ENCODE measurements at places on chromosomes 11 and 22.

- no peak for DNase-seq
Observed at GRCh38 chr11:112013497-112014164, 11.6 kb upstream of the DLAT start.

- DNase-seq: no peak
Observed at GRCh38 chr11:62664405-62665074, 470 bp downstream of the C11orf98 start.

DNA sequence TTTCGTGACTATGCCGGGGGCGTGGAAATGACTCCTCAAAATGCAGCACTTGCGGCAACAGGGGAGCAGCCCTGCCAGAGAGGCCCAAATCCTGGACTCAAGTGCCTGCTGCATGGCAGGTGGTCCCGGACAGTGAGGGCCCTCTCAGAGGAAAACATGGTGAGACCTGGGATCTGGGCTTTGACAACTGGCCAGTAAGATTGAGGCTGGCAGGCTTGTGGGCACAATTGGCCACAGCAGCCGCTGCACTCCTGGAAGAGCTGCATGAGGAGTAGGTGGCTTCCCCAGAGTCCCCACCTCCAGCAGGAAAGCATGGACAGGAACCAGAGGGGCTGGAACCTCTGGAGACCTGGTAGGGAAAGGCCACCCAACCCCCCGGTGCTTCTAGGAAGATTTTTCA, 13.4 kb downstream of the LINC01488 start:
- DNase-seq: no peak

DNA sequence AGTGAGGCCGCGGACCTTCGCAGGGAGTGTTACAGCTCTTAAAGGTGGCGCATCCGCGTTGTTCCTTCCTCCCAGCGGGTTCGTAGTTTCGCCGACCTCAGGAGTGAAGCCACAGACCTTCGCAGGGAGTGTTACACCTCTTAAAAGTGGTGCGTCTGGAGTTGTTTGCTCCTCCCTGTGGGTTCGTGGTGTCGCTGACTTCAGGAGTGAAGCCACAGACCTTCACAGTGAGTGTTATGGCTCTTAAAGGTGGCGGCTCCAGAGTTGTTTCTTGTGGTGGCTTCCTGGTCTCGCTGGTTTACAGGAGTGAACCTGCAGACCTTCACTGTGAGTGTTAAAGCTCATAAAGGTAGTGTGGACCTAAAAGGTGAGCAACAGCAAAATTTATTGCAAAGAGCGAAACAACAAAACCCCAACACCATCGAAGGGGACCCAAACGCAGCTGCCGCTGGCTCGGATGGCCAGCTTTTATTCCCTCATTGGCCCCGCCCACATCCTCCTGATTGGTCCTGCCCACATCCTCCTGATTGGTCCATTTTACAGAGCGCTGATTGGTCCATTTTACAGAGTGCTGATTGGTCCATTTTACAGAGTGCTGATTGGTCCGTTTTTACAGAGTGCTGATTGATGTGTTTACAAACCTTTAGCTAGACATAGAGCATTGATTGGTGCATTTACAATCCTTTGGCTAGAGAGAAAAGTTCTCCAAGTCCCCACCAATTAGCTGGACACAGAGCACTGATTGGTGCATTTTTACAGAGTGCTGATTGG, 1.2 kb upstream of the TMEM45B start:
- DNase-seq: no peak

All from HS-5 (cell line).